ENCODE measurements at places on chromosomes 5 and 9.
A peak's percentile ranks its signal among the peaks of the same experiment; 100 is the strongest.

DNA sequence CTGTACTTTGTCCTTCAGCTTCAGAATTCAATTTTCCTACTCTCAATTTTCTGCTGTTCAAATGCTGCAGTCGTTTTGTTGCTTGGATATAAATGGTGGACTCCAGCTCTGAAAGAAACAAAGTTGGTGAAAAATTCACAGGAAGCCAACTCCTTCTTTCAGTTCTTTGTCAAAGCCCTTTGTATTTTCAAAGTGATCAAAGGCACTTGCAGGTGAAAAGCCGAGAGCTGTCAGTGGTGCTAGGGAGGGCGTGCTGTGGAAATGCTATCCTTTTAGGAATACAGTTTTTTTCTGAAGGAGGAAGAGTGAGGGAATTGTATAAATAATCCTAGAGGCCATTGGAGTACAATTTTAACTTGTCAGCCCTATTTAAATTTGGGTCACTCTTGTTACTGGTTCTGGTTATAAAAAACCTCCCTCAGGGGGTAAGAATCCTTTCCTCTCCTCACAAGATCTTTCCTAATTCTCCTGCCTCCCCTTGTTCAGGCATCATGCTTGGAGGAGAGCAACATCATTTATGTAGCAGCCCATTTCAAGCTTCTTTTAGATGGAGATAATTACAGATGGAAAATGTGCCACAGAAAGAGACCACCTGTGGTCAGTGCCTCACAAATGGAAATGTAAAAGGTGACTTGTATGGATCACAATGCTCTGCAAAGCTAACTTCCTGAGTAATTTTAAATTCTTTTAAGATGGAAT, 62.5 kb upstream of the GHR start:
- no peak for DNase-seq

DNA sequence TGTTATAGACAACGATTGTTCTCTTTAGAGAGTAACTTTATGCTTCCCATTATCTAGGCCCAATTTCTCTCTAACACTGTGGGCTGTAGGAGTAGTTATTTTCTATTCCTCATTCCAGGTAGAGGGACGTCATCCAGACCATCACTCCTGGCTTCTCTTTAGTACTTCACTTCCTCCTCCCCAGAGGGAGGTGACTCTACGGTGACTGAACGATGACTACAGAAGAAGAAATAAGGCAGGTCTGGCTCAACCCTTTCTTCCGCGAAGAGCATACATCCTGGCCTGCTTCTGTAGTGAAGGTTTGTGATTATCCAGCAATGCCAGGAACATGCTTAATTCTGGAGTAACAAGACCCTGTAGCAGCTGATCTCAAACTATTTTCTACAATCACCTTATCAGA, 50.8 kb downstream of the HMGCR start:
- no peak for DNase-seq

GRCh38 chr9:136694163-136694871, 7.1 kb upstream of the AGPAT2 start:
- DNase-seq, result no peak

GRCh38 chr9:105168870-105169319, 75.6 kb upstream of the SLC44A1 start:
- peak; percentile 35 for DNase-seq

DNA sequence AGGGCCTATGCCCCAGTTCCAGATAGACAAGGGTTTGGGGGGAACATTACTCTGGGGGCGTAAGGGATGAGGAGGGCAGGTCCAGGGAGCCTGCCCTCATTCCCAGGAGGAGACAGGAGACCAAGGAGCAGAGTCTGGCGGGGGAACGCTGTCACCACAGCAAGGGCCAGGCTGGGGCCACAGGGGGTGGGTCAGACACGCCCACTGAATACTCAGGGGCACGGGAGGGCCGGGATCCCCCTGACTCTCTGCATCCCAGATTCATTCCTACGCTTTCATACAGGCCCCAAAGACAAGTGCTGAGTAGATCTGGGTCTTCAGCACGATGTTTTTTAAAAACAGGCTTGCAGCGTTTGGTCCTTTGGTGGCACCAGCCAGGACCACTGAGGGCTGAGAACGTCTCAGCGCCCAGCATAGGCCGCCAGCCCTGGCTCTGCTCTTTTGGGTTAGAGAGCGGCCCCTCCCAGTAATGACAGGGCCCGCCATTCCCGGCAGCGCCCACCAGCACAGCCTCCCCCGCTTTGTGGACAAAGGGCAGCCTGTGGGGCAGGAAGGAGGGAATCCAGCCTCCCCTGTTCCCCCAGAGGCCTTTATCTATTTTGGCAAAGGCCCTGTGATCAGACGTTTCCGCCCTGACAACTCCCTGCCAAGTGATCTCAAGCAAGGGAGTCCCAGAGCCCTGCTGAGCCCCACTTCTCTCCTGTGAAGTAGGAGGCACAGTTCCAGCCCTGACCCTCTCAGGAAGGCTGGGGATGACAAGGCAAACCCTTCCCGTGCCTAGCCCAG, 24.9 kb downstream of the NEK6 start:
- DNase-seq, result no peak

- peak; percentile 18 for DNase-seq
Observed at GRCh38 chr5:7759257-7759871, 91.6 kb downstream of the CFAP90 start.

- DNase-seq, result peak; percentile 20
Observed at GRCh38 chr5:146667633-146668272, 151.8 kb upstream of the GPR151 start.

DNA sequence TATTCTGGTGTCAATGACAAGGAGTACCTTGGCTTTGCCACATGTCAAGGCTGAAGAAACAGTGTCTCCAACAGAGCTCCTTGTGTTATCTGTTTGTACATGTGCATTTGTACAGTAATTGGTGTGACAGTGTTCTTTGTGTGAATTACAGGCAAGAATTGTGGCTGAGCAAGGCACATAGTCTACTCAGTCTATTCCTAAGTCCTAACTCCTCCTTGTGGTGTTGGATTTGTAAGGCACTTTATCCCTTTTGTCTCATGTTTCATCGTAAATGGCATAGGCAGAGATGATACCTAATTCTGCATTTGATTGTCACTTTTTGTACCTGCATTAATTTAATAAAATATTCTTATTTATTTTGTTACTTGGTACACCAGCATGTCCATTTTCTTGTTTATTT, 19.8 kb downstream of the CD274 start:
- DNase-seq, result no peak

- peak; percentile 79 for DNase-seq
Observed at GRCh38 chr9:121566481-121567465, 67.1 kb upstream of the GGTA1 start.

DNA sequence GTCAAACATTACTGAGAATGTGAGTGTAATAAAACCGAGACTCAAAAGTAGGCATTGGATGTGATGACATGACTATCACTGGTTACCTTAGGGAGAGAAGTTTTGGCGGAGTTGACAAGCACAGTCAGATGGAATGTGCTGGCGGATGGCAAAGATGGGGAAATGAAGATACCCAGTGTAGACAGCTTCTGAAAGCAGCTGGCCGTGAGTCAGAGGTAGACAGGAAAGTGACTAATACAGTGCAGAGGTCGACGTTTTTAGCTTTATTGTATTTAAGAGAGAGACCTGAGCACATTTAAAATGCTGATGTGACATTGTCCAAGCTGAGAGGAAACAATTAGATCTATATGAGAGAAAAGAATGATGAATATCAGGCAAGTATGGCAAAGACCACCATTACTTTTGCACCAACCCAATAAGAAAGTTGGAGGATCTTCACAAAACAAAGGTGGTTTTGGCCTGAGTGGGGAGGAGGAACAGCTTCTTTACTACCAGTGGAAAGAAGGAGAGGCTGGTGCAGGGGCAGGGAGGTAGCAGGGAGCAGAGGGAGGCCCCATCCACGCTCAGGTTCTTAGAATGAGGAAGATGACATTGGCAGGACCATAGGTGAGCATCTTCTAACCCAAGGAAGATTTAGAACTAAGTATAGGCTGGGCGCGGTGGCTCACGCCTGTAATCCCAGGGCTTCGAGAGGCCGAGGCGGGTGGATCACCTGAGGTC, 36.7 kb upstream of the KCNIP1 start:
- DNase-seq, result peak; percentile 93
